ENCODE measurements at places on chromosomes 7 and 10. TPM values are rescaled to one million over a fixed set of nuclear protein-coding genes. Genes with fewer than 3 reads are reported as not detected.

The MSMB gene
- not detected for total RNA-seq

The C7orf57 gene
- total RNA-seq, result not detected

The SPDYE8 gene
- total RNA-seq, result not detected

The UCMA gene
- total RNA-seq, result not detected

DNA sequence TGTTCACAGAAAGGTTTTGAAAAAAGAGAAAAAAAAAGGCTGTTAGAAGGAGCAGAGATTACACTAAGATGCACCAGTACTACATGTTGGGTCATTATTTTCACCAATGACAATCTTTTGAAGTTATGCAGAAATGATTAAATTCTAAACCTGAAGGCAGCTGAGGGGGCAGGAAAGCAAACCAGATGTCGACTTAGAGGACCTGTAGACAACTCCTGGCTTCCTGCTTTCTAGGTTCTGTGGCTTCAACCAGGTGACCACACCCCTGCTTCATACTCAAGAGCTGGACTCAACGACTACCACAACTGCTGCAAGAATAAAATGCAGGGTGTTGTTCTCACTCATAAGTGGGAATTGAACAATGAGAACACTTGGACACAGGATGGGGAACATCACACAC is 30.0 kb downstream of the MYOF start:
- DNase-seq, result no peak

DNA sequence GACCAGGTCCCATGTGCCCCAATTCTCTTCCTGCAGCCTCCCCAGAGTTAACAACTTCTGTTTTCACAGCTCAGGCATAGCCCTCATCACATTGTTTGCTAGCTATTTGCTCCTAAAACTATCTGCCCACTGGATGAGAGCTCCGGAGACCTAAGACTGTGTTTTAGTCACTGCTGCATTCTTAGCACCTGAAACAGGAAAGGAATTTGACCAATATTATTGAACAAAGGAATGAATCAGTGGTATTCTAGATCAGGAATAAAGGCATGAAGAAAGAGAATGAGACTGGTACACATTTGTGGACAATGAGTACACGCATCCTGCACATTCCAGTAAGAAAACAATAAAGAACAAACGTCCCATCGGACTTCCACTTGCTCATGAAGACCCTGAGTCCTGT is 54.8 kb downstream of the PPP1R17 start:
- DNase-seq, result no peak

- no peak for DNase-seq
Observed at GRCh38 chr7:18064242-18064838, 36.7 kb upstream of the PRPS1L1 start.

DNA sequence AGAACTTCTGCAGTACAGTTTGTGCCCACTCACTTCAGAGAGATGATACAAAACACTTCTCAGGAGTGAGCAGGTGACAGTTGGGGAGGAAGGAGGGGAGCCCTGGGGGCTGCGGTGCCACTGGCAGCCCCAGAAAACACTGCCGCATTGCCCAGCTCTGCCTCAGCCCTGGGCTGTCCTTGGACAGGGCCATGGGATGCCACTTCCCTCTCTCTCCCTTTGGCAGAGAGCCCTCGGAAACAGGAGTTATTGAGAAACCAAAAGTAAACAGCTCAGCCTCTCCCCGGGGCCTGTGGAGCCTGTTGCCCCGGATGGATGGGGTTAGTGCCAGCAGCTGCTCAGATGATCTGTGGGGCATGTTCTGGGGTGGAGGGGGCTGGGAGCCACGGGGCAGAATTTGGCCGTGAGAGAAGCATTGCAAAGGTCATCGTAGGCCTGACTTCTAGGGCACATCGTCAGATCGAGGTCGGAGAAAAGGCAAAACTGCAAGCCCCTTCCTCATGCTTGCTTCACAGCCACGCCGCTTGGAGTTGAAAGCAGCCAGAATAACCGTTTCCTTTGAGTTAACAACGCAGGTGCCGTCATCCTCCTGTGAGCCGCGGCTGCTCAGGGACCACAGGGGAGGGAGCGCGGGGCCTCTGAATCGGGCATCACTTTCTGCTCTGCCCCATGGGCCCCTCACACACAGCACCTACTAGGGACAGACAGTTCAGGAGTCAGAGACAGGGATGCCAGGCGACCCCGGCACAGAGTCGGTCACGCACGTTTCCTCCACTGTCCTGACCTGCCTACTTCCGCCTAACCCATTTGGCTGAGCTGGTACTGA is 256.4 kb downstream of the CAMK1D start:
- no peak for DNase-seq

DNA sequence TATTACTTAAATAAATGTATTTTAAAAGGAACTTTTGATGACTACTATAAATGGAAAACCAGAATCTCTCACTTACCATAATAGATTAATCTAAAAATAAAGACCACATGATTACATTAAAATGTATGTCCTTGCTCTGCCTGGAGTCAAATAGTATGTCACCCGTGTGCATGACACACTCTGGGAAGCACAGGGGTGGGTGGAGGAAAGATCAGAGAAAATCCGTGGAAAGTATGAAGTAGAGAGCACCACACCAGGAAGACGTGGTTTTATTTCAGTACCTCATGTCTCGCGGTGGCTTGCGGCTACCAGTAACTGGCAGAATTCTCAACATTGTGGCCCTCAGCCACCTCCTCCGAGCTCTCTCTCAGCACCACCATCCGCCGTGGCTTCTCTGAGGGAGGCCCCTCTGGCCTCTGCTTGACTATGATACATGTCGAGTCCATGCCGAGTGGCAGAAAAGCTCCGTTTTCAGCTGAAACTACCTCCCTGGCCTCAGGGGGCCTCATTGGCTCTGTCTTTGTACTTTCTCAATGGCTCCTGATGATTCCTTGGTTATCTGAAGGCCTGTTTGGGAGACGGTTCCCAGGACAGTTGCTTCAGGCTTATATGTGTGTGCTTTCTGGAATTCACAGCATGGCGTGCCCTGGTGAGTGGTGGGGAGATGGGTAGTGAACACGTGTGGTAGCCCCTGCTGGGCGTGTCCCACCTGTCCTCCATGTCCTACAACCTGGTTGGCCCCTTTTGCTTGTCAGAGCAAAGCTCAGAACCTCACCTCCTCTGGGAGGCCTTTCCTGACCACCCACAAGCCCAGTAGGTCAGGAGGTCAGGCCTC is 49.8 kb downstream of the LHPP start:
- DNase-seq, result no peak

Data from dermis microvascular lymphatic vessel endothelial cell (primary cell).